ENCODE measurements at places on chromosomes 7 and 10.

DNA sequence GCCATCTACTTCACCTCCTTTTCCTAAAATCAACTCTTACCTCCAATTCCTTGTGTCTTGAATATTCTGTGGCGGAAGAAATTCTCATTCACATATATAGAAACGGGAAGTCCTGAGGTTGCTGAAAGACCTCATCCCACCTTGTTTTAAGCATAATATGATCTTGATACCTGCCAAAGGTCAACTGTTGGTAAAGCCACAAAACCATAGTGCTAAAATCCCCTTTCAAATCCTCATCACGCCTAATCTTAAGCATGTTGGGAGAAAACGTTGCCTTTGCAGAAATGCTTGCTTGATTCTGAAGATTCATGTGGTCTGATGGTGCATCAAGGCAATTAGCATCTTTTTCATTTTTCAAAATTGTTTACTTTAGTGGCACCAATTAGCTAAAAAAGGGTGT, 8.5 kb downstream of the ANKRD22 start:
- DNase-seq = no peak

GRCh38 chr7:1855725-1856160, 185.7 kb downstream of the ELFN1 start:
- DNase-seq = no peak

DNA sequence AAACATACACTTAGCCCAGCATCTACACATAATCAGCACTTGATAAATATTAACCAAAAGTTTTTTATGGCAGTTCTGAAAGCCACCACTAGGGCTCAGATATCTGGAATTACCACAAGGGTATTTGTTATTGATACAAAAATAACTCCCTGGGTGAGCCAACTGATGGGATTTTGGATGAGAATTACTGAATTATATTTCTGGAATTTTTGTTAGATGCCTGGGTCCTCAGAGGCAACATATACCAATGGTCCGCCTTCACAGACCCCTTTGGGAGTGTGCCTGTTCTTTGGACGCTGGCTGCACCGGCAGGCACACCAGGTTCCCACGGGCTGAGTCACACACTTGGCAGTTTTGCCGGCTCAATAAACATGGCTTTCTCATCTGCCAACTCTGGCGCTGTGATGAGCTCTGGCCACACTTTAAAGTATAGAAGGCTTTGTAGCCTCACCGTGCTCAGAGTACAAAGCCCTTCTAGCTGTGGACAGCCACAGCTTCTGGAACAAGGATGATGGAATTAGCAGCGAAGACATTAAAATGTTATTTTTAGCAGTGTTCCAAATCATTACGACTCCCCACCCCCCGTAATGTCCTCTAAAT, 24.5 kb upstream of the EEPD1 start:
- DNase-seq = no peak

GRCh38 chr10:4984971-4985594, 18.6 kb downstream of the AKR1C2 start:
- no peak for DNase-seq

DNA sequence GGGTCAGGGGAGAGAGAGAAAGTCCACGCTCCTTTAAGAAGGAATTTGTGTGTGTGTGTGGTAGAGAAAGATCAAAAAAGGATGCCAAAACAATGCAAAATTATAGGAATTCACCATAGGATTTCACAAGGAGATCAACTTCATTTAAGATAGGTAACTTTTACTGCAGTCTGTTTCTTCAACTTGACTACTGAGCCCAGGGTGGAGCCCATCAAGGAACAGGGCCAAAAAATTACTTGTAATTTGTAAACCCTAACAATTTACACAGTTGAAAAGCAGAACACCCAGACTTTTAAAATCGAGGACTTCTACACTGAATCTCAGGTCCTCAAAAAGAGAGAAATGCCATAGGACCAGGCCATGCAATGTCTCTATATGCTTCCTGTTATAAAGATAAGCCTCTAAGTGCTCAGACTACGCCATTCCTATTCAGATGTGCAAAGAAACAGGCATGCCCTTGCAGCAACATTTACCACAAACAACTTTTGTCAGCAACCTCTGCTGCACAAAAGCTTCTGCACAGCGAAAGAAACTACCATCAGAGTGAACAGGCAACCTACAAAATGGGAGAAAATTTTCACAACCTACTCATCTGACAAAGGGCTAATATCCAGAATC, 10.6 kb upstream of the GIMAP4 start:
- no peak for DNase-seq

DNA sequence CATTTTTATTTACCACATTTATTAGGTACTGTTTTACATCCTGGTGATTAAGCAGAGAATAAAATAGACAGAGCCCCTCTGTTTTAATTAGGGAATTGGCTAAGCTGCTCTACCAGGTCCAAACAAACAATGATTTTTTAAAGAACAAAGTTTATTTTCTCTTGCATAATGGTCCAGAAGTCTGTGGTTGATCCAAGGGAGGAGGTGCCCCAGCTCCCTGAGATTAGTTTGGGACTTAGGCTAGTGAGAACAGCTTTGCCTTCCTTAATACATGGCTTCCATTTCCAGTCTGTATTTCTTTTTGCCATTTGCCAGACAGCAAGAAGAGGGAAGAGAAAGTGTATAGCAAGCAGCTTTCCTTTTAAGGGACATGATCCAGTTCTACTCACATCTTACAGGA, 2.9 kb upstream of the MIOS start:
- no peak for DNase-seq

- DNase-seq = no peak
These were observed 32.3 kb upstream of the ARL4A start for GRCh38 chr7:12655161-12655560.

DNA sequence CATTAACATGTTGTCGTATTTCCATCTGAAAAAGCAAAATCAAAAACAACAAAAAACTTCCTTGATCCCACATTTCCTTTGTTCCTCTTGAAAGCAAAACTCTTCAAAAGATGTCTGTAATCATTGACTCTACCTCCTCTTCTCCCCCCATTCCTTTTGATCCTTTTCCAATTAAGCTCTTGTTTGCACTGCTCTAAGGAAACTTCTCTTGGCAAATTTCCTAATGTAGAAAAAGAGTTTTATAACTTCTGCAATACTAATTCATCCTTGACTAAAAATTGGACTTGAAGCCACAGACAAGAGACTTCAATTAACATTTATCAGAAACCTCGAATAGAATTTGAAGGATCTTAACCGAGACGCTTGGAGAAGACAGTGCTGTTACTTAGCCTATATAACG, 317.1 kb upstream of the SEMA3C start:
- no peak for DNase-seq

GRCh38 chr7:25562673-25563182, 334.4 kb upstream of the NPVF start:
- no peak for DNase-seq

All from C1 segment of cervical spinal cord (tissue), 14 donors.